Frontal cortex (tissue), 4 donors: ENCODE measurements at places on chromosomes 3 and 15. TPM values are rescaled to one million over a fixed set of nuclear protein-coding genes. Genes with fewer than 3 reads are reported as not detected.

The SAMD7 gene
- not detected for total RNA-seq

The SNURF gene
- total RNA-seq = 34.2 TPM

The IRAK2 gene
- total RNA-seq = 3.3 TPM

The SLC28A2 gene
- not detected for total RNA-seq

The CEP152 gene
- 1.6 TPM for total RNA-seq

The SLC35G2 gene
- 11.8 TPM for total RNA-seq

The THRB gene
- total RNA-seq = 42.4 TPM

The SGO1 gene
- total RNA-seq = 1.6 TPM

The CHSY1 gene
- total RNA-seq = 22.8 TPM

DNA sequence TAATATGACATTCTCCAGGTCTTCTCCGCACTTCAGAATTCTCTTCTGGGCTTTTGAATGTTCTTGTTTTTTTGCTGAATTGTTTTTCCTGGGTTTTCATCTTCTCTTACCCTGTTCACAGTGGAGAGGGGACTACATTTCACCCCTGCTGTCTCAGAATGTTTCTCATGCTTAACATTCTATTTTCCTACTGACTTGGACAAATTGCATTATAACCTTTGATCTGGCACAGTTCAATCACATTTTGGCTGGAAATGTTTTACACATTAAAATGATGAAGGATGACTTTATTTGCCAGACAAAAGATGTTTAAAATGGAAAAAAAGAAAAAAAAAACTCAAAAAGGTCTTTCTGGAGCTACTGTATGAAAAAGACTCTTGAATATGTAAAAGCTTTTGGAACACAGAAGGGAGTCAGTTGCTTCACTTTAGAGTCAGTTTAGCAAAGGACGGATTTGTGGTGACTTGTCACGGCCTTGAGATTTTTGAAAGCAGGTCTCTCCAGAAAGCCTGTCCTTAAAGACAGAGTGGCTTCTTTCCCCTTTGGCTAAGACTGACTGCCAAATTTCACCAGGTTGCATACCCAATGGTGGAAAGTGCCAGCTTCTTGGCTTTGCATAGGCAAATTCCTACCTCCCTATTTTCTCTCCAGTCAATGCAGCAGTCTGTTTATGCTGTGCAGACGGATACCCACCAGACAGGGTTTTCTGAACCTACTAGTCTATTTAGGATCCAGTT lies 401.0 kb upstream of the TBL1XR1 start:
- no peak for DNase-seq

DNA sequence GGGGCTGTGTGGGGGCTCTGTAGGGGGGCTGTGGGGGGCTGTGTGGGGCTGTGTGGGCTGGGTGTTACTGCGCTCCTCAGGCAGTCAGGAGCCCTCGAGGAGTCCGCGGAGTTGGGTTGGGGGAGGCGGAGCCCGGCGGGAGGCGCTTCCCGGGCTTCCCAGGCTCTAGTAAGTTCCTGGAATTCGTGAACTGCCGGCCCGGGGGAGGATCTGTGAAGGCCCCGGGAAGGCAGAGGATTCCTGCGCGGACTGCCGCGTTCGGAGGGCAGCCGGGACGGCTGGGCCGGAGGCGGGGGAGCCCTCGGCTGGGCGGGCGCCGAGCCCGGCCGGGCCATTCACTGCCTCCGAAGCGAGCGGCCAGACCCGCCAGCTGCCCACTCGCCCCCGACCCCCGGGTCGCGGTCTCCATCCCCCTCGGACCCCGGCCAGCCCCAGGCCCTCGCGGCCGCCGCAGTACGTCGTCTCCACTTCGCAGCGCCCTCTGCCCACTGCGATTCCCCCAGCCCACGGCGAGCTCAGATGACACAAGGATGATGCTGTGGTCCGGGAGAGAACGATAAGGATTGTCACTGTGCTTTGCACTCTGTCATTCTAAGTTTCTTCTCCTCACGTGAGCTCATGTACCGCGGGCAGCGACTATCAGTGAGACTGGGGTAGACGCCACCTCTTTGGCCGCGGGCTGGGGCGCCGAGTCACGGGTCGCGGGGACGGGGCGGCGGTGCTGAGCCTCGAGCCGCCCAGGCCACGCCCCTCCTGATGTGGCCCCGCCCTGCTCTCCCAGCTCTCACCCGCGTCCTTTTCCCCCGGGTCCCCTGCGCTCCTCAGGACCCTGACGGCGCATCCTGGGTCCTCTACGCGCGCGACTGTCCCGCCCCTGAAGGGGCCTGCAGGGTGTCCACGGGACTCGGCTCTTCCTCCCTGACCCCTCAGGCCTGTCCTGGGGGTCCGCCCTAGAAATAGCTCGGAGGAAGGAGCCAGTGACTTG lies 65.3 kb downstream of the KLF13 start:
- DNase-seq = peak; percentile 75

DNA sequence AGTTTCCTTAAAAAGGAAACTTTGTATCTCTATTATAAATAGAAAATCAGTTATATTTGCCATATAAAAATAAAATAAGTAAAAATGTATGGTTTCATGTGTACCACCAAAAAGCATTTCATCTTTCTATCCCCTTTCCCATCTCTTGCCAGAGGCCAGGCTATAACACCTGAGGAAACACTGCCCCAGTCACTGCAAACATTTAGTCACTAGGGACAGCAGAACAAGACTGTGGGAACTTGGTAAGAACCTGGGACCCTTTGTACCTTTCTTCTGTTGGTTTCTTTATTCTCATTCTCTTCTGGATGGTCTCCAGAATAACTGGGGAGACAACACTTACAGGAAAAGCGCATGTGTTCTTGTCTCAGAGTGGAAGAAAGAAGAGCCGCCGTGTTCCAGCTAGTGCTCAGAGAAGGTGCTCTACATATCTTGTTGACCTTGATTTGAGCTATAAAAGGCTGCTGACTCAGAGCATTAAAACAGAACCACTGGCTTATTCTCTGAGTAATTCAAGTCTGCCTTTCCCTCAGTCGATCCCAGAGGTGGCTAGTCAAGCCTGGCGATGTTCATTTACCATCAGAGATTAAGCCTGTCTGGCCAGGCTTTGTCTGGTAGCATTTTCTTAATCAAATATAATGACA lies 361.6 kb downstream of the RBMS3 start:
- no peak for DNase-seq

- DNase-seq = no peak
Measured at GRCh38 chr3:12648384-12648959, 15.4 kb downstream of the RAF1 start.

GRCh38 chr3:134034005-134034785 lies 4.5 kb upstream of the SLCO2A1 start:
- no peak for DNase-seq

- no peak for DNase-seq
Measured at GRCh38 chr3:14521611-14522010, 18.5 kb downstream of the GRIP2 start.

DNA sequence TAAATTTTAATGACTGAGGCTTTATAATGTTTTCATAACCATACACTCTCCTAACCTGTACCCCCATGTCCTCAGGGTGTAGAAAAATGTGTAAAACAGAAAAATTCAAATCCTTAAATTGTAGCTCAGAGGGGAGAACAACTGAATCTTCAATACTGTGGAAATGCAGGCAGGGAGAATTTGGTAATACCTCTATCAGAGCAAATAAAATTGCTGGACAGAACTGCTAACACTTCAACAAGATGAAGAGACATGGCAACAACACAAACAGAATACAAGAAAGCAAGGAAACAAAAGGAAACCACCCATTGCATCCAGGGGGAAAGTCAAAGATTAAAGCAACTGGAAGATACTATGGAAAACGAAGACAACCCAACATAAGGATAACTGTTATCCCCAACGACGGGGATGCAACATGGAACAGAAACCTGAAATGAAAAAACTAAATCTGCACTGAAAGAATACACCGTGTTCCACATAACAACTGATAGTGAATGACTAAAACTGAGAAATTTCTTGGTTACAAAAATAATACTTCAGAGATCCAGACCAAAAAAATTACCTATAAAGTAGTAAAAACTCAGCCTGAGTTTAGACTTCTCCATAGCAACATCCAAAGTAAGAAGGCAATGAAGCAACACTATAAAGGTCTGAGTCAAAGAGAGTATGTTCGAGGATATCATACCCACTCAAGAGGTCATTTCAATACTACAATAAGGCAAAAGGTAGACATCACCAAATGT lies 48.5 kb downstream of the HACD2 start:
- no peak for DNase-seq

GRCh38 chr3:186220365-186220764 lies 111.5 kb upstream of the ETV5 start:
- no peak for DNase-seq

GRCh38 chr3:177624528-177625495 lies 427.5 kb upstream of the TBL1XR1 start:
- DNase-seq = no peak

GRCh38 chr15:96329403-96329981 lies 1.0 kb upstream of the NR2F2 start:
- no peak for DNase-seq

DNA sequence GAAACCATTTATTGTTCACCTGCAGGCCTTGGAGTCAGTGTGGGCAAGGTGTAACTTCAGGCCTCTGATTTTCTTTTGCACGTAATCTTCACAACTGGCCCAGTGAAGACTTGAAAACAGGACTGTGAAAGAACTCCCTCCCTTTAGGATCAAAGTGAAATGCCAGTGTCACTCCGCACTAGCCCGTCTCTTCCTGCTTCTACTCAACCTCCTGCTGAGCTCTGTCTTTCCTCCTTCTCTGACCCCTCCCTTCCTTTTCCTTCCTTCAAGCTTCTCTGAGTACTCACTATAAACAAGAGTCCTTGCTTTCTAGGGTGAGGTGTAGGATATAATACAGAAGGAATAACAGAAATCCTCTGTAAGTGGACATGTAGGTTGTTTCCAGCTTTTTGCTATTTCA lies 28.5 kb downstream of the TMEM41A start:
- DNase-seq = no peak

GRCh38 chr3:57127891-57128518 lies 37.1 kb downstream of the IL17RD start:
- DNase-seq = no peak

DNA sequence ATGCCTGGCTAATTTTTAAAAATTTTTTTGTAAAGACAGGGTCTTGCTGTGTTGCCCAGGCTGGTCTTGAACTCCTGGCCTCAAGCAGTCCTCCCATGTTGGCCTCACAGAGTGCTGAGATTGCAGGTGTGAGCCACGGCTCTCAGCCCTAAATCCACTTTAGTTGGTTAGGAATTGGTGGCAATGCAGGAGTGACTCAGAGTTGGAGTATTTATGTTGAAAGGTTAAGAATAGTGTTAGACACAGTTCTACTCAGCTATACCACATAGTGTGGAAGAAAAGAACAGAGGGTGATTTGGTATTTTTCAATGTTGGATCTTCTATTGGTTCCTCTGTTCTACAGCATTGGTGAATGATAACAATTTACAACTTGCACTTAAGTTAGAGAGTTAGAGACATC lies 7.6 kb downstream of the ZNF639 start:
- no peak for DNase-seq

- no peak for DNase-seq
Measured at GRCh38 chr15:51833772-51834171, 4.3 kb downstream of the TMOD3 start.

DNA sequence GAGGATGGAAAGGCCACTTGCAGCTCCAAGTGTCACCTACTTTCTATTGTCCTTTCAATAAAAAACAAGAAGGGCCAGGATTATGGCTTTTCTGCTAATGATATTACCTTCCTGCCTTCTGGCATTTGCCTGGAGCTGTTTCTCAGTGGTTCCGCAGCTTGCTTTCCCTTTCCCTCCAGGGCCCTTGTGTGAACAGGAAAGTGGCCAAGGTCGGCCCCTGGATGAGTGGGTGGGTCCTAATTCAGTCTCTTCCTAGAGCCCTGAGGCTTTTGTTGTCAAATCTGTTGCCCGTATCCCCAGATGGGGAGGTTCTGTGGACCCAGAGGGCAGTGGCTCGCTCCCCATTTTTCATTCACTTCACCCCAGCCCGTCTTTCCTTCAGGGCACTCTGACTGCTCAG lies 64.2 kb upstream of the UMPS start:
- DNase-seq = no peak

GRCh38 chr3:31248563-31248992 lies 284.1 kb upstream of the STT3B start:
- DNase-seq = no peak

- no peak for DNase-seq
Measured at GRCh38 chr3:125512135-125512920, 7.7 kb downstream of the SNX4 start.

GRCh38 chr15:94272251-94272898 lies 41.0 kb downstream of the MCTP2 start:
- no peak for DNase-seq
